ENCODE measurements at places on chromosomes 5 and 9.

- DNase-seq = no peak
These were observed 5.7 kb upstream of the IFNA21 start for GRCh38 chr9:21172156-21172555.

GRCh38 chr5:93572101-93572607, 8.9 kb downstream of the NR2F1-AS1 start:
- DNase-seq = no peak

- DNase-seq = no peak
These were observed 71.7 kb upstream of the TBCA start for GRCh38 chr5:77847814-77848290.

- DNase-seq = no peak
These were observed 235.1 kb upstream of the PRR16 start for GRCh38 chr5:120229036-120229435.

- peak; percentile 75 for DNase-seq
These were observed 8.0 kb downstream of the KLF9 start for GRCh38 chr9:70406434-70406862.

Data from COLO829 (cell line).